ENCODE measurements at places on chromosomes 3 and 15.

GRCh38 chr3:154954757-154955156 is 125.4 kb upstream of the MME start:
- no peak for DNase-seq

- no peak for DNase-seq
These were observed 662.0 kb upstream of the GBE1 start for GRCh38 chr3:82423268-82424030.

- DNase-seq = no peak
These were observed 32.3 kb upstream of the LEKR1 start for GRCh38 chr3:156793851-156794250.

GRCh38 chr3:54630101-54630623 is 297.7 kb downstream of the LRTM1 start:
- no peak for DNase-seq

GRCh38 chr3:131091768-131092167 is 65.1 kb downstream of the NEK11 start:
- peak; percentile 15 for DNase-seq

GRCh38 chr3:112966633-112967032 is 8.3 kb downstream of the CD200R1 start:
- DNase-seq = no peak

DNA sequence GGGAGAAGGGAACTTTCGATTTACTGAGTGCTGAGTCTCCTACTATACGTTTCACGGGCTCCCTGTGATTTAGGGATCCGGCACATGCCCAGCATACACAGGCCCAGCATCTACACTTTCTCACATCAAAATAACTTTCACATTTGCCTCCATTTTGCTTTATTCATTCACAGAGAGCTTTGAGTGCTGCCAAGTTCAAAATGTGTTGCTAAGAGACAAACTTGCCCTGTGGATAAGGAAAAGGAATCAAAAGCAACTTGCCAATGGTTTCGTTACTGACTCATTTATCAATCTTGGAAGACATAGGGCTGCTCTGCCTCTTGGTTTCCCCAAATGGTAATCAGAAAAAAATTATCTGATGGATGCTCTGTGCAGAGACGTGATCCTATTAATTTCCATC is 86.3 kb upstream of the LRRN1 start:
- no peak for DNase-seq

DNA sequence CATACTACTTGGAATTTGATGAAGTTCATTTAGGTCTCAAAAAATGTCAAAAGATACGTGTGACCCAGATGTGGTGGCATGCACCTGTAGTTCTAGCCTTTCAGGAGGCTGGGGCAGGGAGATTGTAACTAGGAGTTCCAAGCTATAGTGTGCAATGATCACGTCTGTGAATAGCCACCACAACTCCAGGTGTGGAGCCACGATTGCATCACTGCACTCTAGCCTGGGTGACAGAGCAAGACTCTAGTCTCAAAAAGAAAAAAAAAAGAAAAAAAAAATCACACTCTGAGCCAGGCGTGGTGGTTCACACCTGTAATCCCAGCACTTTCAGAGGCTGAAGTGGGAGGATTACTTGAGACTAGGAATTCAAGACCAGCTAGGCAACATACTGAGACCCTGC is 14.2 kb downstream of the MAP4 start:
- DNase-seq = no peak

Measured in astrocyte of the cerebellum (primary cell).